ENCODE measurements at places on chromosomes 2 and 18. TPM values are rescaled to one million over a fixed set of nuclear protein-coding genes. Genes with fewer than 3 reads are reported as not detected.

DNA sequence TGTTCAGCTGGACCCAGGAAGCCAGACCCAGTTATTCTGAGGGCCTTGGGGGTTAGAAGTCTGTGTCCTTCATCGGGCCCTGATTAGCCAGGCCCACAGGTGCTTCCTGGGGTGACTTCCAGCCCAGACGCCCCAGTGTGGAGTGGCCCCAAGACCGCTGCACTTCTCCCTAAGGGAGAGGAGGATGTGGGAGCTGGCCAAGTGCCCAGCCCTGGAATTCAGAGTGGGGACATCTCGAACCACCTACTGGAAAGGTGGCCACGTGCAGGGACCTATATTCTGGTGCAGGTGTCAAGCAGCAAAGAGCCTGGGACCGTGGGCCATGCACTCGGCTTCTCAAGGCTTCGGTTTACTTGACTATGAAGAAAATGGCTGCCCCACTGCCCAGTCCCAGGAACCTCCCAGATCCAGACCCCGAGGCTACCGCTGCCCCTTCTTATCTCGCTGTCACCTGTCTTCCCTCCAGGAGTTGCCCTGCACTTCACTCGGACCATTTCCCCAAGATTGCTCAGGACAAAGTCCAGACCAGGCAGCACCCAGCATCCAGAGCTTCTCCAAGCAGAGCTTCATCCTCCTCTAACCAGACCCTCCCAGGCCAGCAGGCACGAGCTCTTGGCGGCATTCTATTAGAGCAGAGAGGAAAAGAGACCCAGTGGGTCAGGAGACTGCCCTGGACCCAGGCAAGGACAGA, 142.8 kb upstream of the ID2 start:
- H3K4me1 ChIP-seq = peaks cover 7% of the 10 kb centered on the region
- H3K27ac ChIP-seq = no peak overlapping the region
- DNase-seq = no peak
- no peaks in the 10 kb centered on the region for H3K27me3 ChIP-seq

DNA sequence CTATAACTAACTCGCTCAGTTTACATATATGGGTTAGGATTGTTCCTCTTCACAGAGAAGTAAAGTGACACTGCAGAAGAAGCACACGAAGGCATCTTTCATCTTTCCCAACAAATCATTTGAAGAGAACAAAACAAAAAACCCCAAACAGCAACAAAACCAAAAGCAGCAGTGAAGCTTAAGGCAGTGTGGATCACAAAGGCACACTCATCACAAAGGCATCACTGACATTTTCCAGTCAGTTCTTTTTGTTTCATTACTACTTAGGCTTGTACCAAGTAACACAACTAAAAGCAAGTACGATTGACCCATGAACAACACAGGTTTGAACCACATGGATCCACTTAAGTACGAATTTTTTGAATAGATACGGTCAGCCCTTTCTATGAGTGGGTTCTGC, 75.7 kb downstream of the RNF152 start:
- H3K27me3 ChIP-seq = no peaks in the 10 kb centered on the region
- no peak for DNase-seq
- no peaks in the 10 kb centered on the region for H3K36me3 ChIP-seq
- H3K4me3 ChIP-seq = no peak overlapping the region
- H3K27ac ChIP-seq = no peak overlapping the region
- H3K4me1 ChIP-seq = no peaks in the 10 kb centered on the region

- H3K36me3 ChIP-seq = no peaks in the 10 kb centered on the region
- H3K27ac ChIP-seq = no peak overlapping the region
- H3K4me1 ChIP-seq = no peaks in the 10 kb centered on the region
- no peak for DNase-seq
- no peak overlapping the region for H3K4me3 ChIP-seq
Observed at GRCh38 chr2:172673056-172673683, 62.5 kb upstream of the RAPGEF4 start.

DNA sequence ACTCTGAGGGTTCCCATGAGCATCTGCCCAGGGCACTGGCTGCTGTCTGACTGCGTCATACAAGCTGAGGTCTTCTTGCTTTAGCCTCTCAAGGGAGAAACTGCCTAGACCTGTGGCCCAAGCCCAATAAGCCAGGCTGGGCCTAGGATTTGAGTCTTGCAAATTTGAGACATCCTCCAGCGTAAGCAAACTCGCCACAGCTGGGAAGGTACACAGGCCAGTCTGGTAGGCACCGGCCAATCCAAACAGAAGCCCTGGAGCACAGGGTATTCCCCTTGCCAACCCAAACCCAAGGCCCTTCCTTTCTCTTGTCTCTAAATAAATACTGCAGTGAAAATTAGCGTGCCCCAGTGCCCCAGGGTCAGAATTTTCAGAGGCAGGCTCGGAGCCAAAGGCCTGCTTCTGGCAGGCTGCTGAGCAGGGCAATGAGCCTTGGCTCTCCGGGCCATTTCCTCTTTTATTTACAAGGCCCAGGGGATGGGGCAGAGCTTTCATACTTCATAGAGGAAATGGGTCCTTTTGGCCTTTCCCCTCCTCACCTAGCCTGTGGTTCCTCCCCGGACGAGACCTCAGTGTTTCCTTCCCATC, 33.3 kb downstream of the POLR1A start:
- DNase-seq = peak; percentile 89
- peak overlapping the region; percentile 78 for H3K27ac ChIP-seq
- no peaks in the 10 kb centered on the region for H3K36me3 ChIP-seq

DNA sequence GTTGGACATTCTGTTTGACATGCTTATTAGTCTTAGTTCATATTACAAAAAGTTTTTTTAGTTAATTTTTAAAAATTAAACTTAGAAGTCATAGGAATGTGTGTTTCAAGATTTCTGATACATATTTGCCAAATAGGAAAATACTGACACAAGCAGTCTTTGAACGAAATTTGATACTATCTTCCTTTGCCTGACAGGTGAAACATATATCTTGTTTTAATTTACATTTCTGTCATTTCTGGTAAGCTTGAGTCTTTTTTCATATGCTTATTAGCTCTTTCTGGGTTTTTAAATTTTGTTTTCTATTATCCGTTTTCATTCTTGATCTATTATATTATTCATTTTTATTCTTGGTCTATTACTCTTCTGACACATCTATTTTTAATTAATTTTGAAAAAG, 24.5 kb downstream of the ITGAV start:
- no peaks in the 10 kb centered on the region for H3K36me3 ChIP-seq
- DNase-seq = no peak
- peaks cover 44% of the 10 kb centered on the region for H3K4me1 ChIP-seq
- H3K4me3 ChIP-seq = no peak overlapping the region
- no peaks in the 10 kb centered on the region for H3K27me3 ChIP-seq

GRCh38 chr2:204177977-204178522, 241.5 kb downstream of the ICOS start:
- H3K36me3 ChIP-seq = no peaks in the 10 kb centered on the region
- H3K4me1 ChIP-seq = peaks cover 7% of the 10 kb centered on the region
- peak; percentile 72 for DNase-seq
- no peak overlapping the region for H3K4me3 ChIP-seq

SERPINB2 gene
- not detected for total RNA-seq

TMEM87B gene
- total RNA-seq = 23.3 TPM

Data from adrenal gland (tissue), 19 donors.